ENCODE measurements at places on chromosomes 2 and 18. TPM values are rescaled to one million over a fixed set of nuclear protein-coding genes. Genes with fewer than 3 reads are reported as not detected.

GRCh38 chr18:48887905-48888772 lies 62.6 kb downstream of the SMAD7 start:
- H3K27ac ChIP-seq: no peak overlapping the region
- H3K27me3 ChIP-seq: no peaks in the 10 kb centered on the region
- no peaks in the 10 kb centered on the region for H3K36me3 ChIP-seq
- peaks cover 34% of the 10 kb centered on the region for H3K4me1 ChIP-seq
- DNase-seq: no peak

- no peaks in the 10 kb centered on the region for H3K36me3 ChIP-seq
- no peak overlapping the region for H3K4me3 ChIP-seq
Observed at GRCh38 chr2:187102381-187102780, 253.4 kb upstream of the ZSWIM2 start.

- no peak for DNase-seq
- no peaks in the 10 kb centered on the region for H3K36me3 ChIP-seq
- no peaks in the 10 kb centered on the region for H3K27me3 ChIP-seq
- no peak overlapping the region for H3K27ac ChIP-seq
- no peak overlapping the region for H3K4me3 ChIP-seq
- no peaks in the 10 kb centered on the region for H3K4me1 ChIP-seq
Observed at GRCh38 chr2:44314362-44314761, 39.1 kb downstream of the SLC3A1 start.

DNA sequence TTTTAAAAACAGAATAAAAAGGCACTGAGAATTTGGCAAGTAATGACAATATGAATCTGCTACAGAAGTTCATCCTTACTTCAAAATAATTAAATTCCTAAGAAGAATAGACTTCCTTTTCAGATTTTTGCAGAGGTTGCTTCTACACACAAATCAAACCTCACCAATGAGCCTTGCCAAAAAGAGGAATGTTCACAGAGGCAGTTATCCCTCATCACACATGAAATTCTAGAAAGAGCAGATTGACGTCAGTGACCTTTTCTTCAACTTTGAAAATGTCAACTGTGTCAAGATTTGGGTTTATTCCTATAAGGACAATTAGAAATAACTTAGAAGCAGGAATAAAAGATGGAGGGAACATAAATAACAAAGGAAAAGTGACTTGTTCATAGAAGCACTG lies 64.6 kb downstream of the MBD2 start:
- H3K36me3 ChIP-seq: peaks cover 26% of the 10 kb centered on the region
- no peaks in the 10 kb centered on the region for H3K27me3 ChIP-seq
- DNase-seq: no peak
- no peaks in the 10 kb centered on the region for H3K4me1 ChIP-seq
- no peak overlapping the region for H3K4me3 ChIP-seq
- H3K27ac ChIP-seq: no peak overlapping the region

DNA sequence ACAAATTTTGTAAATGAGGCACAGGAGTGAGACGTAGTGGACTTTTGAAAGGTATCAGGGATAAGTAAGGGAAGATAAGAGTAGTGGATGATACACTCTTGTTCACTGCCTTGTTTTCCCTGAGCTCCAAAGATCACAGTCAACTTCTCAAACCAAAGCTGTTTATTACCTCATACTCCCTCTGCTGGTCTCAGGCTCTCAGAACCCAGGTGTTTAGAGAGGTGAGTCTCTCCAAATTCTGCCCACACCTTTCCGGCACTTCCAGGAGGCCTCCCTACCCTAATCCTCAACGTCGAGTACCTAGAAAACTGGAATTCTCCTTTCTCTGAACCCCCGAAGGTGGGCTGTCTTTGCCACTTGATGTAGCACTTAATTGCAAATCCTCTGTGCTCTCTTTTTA lies 621.1 kb downstream of the BCL11A start:
- H3K4me3 ChIP-seq: no peak overlapping the region
- H3K27me3 ChIP-seq: no peaks in the 10 kb centered on the region
- H3K36me3 ChIP-seq: no peaks in the 10 kb centered on the region
- DNase-seq: no peak
- H3K27ac ChIP-seq: no peak overlapping the region

DNA sequence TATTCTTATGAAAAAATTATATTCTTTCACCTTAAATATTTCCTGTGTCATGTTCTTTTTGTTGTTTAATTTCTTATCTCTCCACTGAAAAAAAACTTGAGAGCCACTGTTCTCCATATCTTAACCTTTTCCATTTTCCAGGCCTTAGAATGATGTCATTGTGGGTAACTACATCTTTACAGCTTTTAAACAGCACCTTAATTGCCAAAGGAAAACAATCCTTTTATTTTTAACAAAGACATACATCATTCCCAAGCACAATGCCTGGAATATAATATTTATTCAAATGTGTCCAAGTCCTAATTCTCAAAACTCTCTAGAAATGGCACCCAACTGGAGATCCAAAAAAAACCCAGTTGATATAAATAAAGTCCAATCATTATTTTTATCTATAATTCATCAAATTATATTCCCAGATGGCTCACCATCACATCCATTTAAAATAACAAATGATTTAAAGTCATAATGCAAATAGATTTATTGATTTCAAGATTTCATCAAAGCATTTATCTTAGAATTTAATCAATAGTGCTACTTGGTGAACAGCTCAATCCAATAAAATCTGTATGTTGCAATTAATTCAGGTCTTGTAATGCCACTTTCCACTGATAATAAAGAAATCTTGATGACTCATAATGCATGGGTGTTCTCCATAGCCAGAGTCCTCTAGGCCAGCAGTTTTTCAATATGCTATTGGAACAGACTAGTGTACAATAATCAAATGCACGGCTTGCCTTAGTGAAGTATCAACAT lies 107.1 kb upstream of the MAPRE2 start:
- no peak overlapping the region for H3K4me3 ChIP-seq
- H3K36me3 ChIP-seq: no peaks in the 10 kb centered on the region
- no peak for DNase-seq
- H3K27me3 ChIP-seq: no peaks in the 10 kb centered on the region

- no peaks in the 10 kb centered on the region for H3K4me1 ChIP-seq
- H3K27ac ChIP-seq: no peak overlapping the region
- H3K27me3 ChIP-seq: no peaks in the 10 kb centered on the region
Observed at GRCh38 chr2:118443596-118443995, 355.3 kb downstream of the INSIG2 start.

PIEZO2 gene
- 2.5 TPM for total RNA-seq

- H3K4me3 ChIP-seq: no peak overlapping the region
- no peak for DNase-seq
- H3K27ac ChIP-seq: no peak overlapping the region
- H3K36me3 ChIP-seq: no peaks in the 10 kb centered on the region
Observed at GRCh38 chr2:133633309-133633708, 65.0 kb upstream of the NCKAP5 start.

- H3K4me1 ChIP-seq: no peaks in the 10 kb centered on the region
- no peak overlapping the region for H3K4me3 ChIP-seq
- H3K36me3 ChIP-seq: no peaks in the 10 kb centered on the region
- H3K27me3 ChIP-seq: peaks cover 36% of the 10 kb centered on the region
- no peak for DNase-seq
Observed at GRCh38 chr2:221112744-221113143, 459.4 kb downstream of the EPHA4 start.

- no peak for DNase-seq
- H3K4me1 ChIP-seq: peaks cover 25% of the 10 kb centered on the region
- no peak overlapping the region for H3K4me3 ChIP-seq
- peak overlapping the region; percentile 29 for H3K27ac ChIP-seq
- no peaks in the 10 kb centered on the region for H3K36me3 ChIP-seq
Observed at GRCh38 chr2:168203762-168204693, 43.4 kb downstream of the STK39 start.

STARD7 gene
- total RNA-seq: 119 TPM

CD8A gene
- not detected for total RNA-seq

GCG gene
- not detected for total RNA-seq

- H3K36me3 ChIP-seq: no peaks in the 10 kb centered on the region
- no peak for DNase-seq
- no peak overlapping the region for H3K27ac ChIP-seq
- H3K4me3 ChIP-seq: no peak overlapping the region
- H3K4me1 ChIP-seq: no peaks in the 10 kb centered on the region
Observed at GRCh38 chr2:176435729-176436128, 166.5 kb downstream of the MTX2 start.

DNA sequence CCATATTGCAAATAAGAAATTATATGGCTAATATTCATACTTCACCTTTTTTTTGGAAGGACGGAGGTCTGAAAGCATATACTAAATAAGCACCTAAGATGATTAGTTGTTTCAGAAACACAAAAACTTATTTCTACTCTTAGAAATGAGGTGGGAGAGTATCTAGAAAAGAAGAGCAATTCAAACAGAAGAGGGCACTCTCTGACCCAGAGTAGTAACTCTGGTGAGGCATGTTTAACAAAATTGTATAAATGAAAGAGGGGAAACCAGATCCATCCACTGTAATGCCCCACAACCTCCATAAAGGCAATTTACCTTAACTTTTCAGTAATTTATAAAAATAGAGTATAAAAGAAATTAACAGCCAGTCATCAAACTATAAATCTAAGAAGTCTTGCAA lies 669.6 kb upstream of the VRK2 start:
- no peak for DNase-seq
- H3K36me3 ChIP-seq: no peaks in the 10 kb centered on the region
- H3K27ac ChIP-seq: no peak overlapping the region
- no peaks in the 10 kb centered on the region for H3K27me3 ChIP-seq
- H3K4me3 ChIP-seq: no peak overlapping the region
- no peaks in the 10 kb centered on the region for H3K4me1 ChIP-seq

DNA sequence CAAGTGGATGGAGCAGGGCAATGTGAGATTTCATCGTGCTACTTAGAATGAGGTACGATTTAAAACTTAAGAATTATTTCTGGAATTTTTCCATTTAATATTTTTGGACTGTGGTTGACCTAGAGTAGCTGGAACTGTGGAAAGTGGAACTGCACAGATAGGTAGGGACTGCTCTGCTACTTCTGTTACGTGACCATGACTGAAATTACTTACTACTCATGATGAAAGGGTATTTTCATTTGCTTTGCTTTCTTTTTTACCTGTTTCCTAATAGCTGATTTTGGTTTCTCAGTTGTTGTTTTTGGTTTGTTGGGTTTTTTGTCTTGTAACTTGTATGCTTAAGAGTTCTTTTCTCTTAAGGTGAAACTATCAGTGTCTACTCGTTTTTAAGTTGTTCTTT lies 11.4 kb downstream of the UBE2E3 start:
- H3K4me3 ChIP-seq: no peak overlapping the region
- no peak for DNase-seq
- peaks cover 8% of the 10 kb centered on the region for H3K36me3 ChIP-seq
- H3K27ac ChIP-seq: no peak overlapping the region

DNA sequence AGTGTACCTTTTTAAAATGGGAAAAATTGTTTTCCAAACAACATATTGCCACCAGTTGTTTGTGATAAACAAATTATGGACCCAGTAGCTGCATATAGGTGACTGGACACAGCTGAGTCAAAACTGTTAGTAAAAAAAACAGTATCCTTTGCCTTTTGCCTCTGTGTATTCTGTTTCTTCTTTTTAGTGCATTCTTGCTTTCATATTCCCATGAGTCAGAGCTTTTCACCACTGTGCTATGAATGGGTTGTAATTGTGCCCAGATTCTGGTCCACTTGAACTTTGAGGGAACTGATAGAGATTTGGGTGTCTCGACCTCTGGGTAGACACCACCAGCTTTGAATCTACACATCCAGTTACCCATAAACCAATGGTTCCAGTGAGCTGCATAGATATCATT lies 1441.9 kb upstream of the ZEB2 start:
- no peaks in the 10 kb centered on the region for H3K36me3 ChIP-seq
- H3K27ac ChIP-seq: no peak overlapping the region
- no peaks in the 10 kb centered on the region for H3K27me3 ChIP-seq
- H3K4me1 ChIP-seq: no peaks in the 10 kb centered on the region
- no peak overlapping the region for H3K4me3 ChIP-seq

DNA sequence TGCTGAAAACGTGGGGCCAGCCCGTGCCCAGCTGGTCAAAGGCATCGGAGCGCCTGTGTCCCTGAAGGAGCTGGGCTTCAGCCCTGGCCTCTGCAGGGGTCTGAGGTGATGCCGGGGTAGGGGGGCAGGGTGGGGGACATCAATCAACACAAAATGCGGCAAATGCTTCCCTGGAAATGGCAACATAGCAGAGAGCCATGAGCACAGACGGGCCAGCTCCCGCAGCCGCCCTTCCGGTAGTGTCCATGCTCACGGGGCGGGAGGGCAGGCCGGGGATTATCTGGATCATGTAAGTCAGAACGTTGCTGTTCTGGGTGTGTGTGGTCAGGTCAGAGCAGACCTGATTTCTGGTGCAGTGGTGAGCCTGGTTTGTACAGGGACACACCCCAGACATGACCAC lies 56.5 kb upstream of the TWIST2 start:
- no peaks in the 10 kb centered on the region for H3K27me3 ChIP-seq
- no peak for DNase-seq
- peak overlapping the region; percentile 9 for H3K4me3 ChIP-seq
- H3K27ac ChIP-seq: peak overlapping the region; percentile 47
- no peaks in the 10 kb centered on the region for H3K36me3 ChIP-seq

DNA sequence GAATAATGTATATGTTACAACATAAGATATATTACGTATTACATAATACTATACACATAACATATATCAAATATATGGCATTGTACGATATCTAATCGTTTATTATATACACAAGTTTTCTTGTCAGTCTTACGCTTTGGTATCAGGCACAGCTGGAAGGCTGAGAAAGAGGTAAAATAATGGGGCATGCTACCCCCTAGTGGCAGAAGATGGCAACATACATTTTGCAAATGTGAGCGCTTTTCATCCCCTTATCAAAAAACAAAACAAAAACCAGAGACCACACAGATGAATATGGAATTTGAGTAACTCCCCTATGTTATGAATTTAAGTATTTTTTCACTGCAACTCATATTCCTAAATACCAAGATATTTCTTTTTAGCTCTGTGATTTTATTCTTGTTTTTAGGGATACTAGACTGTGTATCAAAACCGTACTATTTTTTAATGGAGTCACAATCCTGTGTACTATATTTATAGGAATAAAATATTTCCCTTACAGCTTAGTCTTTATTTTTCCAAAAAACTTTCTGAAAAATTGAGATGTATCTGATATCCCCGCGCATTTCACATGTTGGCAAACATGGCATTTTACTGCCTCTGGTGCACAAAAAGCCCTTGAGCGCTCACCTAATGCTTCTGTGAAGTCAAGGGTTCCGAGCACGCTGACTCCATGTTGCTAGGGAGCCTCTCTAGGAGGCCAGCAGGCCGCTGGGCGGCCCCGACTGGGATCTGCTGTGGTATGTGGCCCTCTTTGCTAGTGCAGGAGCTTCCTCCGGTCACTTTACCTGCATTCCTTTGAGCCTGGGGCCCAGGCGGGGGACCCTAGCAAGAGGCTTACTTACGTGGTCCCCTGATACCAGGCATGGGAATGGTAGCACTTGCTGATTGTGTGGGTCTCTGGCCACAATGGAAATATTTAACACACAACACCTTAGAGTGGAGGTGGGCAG lies 62.5 kb downstream of the SLC4A3 start:
- peak overlapping the region; percentile 53 for H3K27ac ChIP-seq
- H3K4me1 ChIP-seq: peaks cover 11% of the 10 kb centered on the region
- H3K27me3 ChIP-seq: no peaks in the 10 kb centered on the region
- no peaks in the 10 kb centered on the region for H3K36me3 ChIP-seq
- no peak for DNase-seq
